ENCODE measurements at places on chromosomes 12 and 14.
A peak's percentile ranks its signal among the peaks of the same experiment; 100 is the strongest.

DNA sequence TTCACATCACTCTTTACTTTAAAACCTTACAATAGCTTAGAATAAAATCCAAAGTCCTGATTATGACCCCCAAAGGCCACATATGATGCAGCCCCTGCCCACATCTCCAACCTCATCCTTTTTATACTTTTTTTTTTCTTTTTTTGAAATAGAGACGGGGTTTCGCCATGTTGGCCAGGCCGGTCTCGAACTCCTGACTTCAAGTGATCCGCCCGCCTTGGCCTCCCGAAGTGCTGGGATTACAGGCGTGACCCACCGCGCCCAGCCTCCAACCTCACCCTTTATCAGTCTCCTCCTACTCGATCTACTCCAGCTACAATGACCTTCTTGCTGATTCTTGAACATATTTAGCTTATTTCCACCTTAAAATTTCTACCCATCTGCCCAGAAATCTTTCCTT, 1.2 kb upstream of the MAPKAPK5 start:
- DNase-seq, result no peak

GRCh38 chr12:89345830-89346740, 6.2 kb downstream of the DUSP6 start:
- peak; percentile 75 for DNase-seq

DNA sequence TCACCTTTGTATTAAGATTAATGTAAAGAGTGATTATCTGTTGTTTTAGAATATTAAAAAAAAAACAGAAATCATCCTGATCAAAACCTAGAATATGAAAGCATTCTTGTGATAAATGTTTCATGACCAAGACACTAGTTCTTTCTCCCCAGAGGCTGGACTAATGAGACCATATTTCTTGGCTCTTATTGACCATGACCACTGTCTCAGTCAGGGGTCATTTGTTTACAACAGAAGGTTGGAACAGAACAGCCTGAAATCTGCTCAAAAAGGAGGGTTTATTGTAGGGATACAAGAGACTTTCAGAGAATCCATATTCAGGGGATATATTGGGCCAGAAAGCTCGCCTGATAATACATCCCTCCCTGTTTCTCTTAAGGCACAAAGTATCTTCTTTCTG, 87.7 kb downstream of the TMEM30B start:
- no peak for DNase-seq

DNA sequence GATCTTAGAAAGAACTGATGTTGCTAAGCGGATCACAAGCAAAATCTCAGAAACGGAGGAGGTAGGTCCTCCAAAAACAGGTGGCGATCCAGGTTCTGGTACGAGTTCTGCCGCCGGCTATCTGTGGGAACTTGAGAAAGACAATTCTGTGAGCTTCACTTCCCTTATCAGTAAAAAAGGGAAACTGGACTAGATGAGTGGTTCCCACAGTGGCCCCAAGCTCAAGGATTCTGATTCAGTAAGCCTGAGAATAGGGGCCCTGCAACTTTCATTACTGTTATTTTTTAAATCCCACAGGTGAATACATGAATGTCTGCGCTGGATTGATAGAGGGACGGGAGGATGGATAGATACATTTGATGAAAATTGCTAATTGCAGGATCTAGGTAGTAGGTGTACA, 160.2 kb downstream of the PPM1H start:
- DNase-seq, result no peak

DNA sequence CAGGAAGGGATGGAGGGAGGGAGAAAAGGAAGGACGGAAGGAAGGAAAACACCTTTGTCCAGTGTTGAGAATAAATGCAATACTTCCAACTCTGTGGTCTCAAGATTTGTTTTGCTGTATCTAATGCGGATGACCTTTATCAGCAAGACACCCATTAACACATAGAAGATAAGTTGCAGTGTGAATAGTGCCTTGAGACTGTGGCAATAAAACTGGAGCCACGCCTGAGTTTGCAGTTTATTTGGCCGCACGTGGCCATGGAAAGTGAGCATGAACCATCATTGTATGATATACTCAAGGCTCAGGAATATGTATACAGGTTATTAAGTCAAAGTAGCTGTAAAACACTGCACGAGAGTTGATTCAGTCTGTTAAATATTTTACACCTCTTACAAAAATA, 113.6 kb upstream of the EEA1 start:
- no peak for DNase-seq

- DNase-seq, result no peak
Observed at GRCh38 chr12:28026701-28027100, 54.2 kb upstream of the PTHLH start.

- DNase-seq, result no peak
Observed at GRCh38 chr14:94771158-94771905, 1.4 kb upstream of the GSC start.

GRCh38 chr14:99531251-99532096, 50.3 kb downstream of the CCNK start:
- no peak for DNase-seq

- DNase-seq, result no peak
Observed at GRCh38 chr12:70661466-70662161, 24.4 kb upstream of the PTPRB start.

DNA sequence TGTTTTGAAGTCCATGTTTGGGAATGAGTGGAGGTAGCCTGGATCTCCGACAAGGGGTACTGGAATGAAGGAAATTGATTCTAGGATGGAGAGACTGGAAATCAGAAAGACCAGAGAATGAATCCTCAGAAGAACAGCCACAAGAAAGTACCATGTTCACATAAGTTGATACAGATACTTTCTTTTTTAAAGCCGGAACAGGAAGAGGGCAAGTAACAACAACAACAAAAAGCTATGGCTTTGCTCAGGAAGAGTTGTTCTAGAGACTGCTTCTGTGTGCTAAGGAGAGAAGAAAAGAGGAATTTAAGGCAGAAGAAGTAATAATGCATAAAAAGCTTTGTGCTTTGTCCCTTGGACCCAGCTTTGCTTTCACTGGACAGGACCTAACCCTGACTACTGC, 6.2 kb downstream of the TC2N start:
- no peak for DNase-seq

DNA sequence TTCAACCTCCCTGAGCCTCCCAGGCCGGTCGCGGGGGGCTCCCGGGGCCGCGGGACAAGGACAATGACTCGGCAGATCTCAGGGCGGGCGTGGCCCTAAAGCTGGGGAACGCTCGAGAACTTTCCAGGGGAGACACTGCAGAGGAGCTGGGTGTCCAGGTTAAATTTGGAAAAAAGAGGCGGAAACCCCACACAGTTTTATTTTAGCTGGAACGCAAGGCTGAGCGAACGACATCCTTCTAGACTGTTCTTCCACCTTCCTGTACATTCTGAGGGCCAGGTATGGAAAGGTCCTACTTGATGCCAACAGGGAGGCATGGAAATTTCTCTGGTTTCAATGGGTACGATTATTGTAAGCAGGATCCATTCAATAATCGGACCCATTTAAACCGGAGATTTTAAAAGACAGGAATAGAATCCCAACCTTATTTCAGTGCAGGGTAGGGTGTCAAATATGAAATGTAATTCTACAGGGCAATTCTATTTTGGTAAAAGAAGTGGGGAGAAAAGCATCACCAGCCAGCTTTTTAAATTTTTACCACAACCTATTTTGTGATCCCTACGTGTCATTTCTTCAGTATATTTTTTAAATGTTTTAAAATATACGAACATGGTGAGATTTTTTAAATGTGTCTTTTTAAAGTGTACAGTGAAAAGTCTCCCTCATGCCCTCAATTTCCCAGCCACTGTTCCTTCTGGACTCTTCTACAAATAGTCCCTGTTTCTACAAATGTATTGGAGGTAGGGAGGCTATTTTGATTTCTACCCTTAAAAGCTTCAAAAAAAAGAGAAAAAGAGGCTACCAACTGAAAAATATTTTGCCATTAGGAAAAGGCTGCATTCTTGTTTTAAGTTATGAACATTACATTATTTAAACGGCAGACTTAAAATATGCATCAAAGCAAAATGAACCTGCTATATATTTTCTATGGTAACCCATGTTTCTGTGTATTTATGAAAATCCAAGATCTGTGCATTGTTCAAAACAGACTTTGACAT, 1.1 kb upstream of the UBC start:
- peak; percentile 80 for DNase-seq
